ENCODE measurements at places on chromosomes 1 and 21. TPM values are rescaled to one million over a fixed set of nuclear protein-coding genes. Genes with fewer than 3 reads are reported as not detected.

RIIAD1 gene
- not detected for total RNA-seq

CD58 gene
- 13.3 TPM for total RNA-seq

IRF6 gene
- 7.9 TPM for total RNA-seq

IGSF8 gene
- 14.9 TPM for total RNA-seq

TAS1R1 gene
- total RNA-seq: not detected

SEC16B gene
- total RNA-seq: 0.66 TPM

LHX4 gene
- not detected for total RNA-seq

FMOD gene
- 0.47 TPM for total RNA-seq

TESK2 gene
- 1.2 TPM for total RNA-seq

OR10J1 gene
- total RNA-seq: not detected

NPPB gene
- total RNA-seq: 0.54 TPM

PKLR gene
- not detected for total RNA-seq

MPL gene
- not detected for total RNA-seq

S100A7A gene
- total RNA-seq: not detected

S100A4 gene
- 1.1 TPM for total RNA-seq

CFHR4 gene
- total RNA-seq: not detected

ZBED6 gene
- 6.6 TPM for total RNA-seq

SLC9C2 gene
- total RNA-seq: 2.0 TPM

GNG12 gene
- total RNA-seq: 190 TPM

TLR5 gene
- 0.09 TPM for total RNA-seq

ATP1A4 gene
- total RNA-seq: not detected

ADAMTS1 gene
- total RNA-seq: 72.0 TPM

OR2T8 gene
- total RNA-seq: not detected

DFFA gene
- 69.6 TPM for total RNA-seq

CFAP141 gene
- total RNA-seq: not detected

CAPN8 gene
- not detected for total RNA-seq

LELP1 gene
- total RNA-seq: not detected

AJAP1 gene
- not detected for total RNA-seq

GBP6 gene
- not detected for total RNA-seq

TTC24 gene
- total RNA-seq: not detected

BRDT gene
- not detected for total RNA-seq

TSACC gene
- not detected for total RNA-seq

GPR25 gene
- not detected for total RNA-seq

PDC gene
- total RNA-seq: not detected

KRTAP12-4 gene
- not detected for total RNA-seq

B4GALT3 gene
- total RNA-seq: 21.3 TPM

NCAM2 gene
- total RNA-seq: 0.38 TPM

KLF17 gene
- not detected for total RNA-seq

C4BPB gene
- 0.28 TPM for total RNA-seq

RIPPLY3 gene
- not detected for total RNA-seq

NSUN4 gene
- total RNA-seq: 11.5 TPM

NFASC gene
- total RNA-seq: under 0.01 TPM

LCE2B gene
- total RNA-seq: not detected

SSBP3 gene
- total RNA-seq: 11.7 TPM

Data from endothelial cell of coronary artery (primary cell).